NCI-H2081 (cell line): ENCODE measurements at places on chromosomes 2 and 18.
A peak's percentile ranks its signal among the peaks of the same experiment; 100 is the strongest.

DNA sequence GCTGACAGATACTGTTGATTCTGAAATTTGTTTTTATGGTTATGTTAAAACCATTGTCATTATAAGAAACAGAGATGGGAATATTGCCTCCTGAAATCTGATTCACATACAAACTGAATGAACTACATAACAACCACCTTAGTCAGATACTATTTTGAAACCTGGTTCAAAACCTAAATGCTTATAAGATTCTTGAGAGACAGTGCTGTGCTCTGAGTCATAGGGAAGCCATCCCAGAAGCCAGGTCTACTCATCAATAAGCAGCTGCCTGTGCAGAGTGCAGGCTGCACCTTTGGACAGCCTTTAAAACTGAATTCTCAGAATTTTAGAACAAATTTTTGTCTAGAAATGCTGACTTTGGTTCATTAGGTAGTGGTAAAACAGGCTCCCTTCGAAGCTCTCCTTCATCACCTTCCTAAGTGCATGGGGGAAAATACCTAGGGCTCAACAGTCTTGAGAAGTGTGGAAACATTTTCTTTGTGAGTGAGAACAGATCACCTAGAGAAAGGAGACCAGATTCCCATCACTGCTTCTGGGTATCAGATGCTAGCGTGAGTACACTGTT lies at the start of gene SERPINB7:
Gene SERPINB7, plus strand, starts transcription at position 253 of the 565 bp plus-strand sequence. CDS start 6,955 bp downstream, outside the sequence.
- DNase-seq, result no peak

- DNase-seq, result no peak
These were observed 53.4 kb downstream of the LIMS1 start for GRCh38 chr2:108587621-108588020.

GRCh38 chr2:56337342-56337741 lies 153.6 kb downstream of the CCDC85A start:
- DNase-seq, result peak; percentile 66

GRCh38 chr2:140013545-140014203 lies 1233.5 kb upstream of the NXPH2 start:
- no peak for DNase-seq

DNA sequence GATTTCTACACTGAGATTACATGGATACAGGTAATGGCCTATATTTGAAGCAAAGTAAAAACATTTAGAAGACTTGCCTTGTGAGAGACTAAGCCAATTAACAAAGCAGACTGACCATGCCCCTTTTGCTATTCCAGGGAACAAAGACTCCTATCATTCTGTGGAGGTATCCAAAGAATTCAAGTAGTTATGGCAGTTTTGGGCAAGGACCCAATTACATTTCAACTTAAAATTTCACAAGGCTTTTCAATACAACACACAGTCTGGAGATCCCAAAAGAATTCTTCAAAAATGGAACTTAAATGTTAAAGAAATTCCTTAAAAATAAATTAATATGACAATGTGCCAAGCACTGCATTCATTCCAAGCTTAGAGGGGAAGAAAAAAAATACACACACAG lies 109.2 kb upstream of the CHRNA1 start:
- no peak for DNase-seq

- no peak for DNase-seq
These were observed 64.8 kb upstream of the CCDC178 start for GRCh38 chr18:33505297-33505696.

DNA sequence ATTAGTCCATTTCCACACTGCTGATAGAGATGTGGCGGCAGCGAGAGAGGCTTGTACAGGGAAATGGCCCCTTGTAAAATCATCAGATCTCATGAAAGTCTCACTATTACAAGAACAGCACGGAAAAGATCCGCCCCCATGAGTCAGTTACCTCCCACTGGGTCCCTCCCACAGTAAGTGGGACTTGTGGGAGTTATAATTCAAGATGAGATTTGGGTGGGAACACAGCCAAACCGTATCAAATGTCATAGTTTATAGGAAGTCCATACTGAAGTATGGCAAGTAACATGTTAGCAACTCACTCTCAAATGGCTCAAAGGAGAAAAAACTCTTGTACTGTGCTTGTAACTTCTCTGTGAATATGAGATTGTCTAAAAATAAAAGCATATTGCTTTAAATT lies 56.1 kb downstream of the FARP2 start:
- peak; percentile 53 for DNase-seq

- no peak for DNase-seq
These were observed 65.4 kb downstream of the LDAH start for GRCh38 chr2:20757405-20758090.

DNA sequence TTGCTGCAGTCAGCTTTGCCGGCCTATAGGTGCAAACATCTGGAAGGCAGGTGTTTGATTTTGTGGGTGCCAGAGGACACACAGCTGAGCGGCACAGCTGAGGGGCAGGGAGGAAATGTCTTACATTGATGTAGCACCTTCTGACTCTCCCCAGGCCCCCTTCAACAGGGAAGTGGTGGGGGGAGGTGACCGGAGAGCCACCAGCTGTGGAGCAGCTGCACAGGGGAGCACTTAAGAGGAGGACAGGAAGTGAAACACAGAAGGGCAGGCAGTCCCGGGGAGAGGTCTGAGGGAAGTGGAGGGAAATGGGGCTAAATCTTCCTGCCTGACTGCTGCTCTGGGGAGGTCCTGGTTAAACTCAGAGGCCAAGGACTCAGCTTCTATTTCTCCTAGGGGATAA lies 409.1 kb downstream of the TNS1 start:
- DNase-seq, result no peak

GRCh38 chr2:133316557-133316956 lies 251.7 kb downstream of the NCKAP5 start:
- DNase-seq, result no peak

DNA sequence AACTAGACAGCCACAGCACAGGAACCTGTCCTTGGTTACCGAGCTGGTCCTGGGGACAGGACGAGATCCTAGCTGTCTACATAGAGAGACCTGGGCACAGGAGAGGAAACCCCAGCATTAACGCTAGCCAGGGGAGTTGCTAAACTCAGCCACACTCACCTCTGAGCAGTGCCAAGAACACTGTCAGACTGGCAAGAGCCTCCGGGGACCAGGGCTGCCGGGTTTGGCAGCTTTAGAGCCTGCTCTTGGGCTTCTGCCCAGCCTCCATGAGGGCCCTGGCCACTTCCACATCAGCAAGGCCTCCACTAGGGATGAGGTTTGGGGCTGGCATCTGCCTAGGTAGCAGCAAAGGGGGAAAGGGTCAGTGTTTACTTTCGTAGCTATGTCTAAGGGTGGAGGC lies 6.7 kb downstream of the TMBIM1 start:
- DNase-seq, result no peak

GRCh38 chr18:79191956-79192355 lies 122.8 kb downstream of the ATP9B start:
- DNase-seq, result no peak

- DNase-seq, result no peak
These were observed 471.7 kb downstream of the THSD7B start for GRCh38 chr2:137237055-137237454.

DNA sequence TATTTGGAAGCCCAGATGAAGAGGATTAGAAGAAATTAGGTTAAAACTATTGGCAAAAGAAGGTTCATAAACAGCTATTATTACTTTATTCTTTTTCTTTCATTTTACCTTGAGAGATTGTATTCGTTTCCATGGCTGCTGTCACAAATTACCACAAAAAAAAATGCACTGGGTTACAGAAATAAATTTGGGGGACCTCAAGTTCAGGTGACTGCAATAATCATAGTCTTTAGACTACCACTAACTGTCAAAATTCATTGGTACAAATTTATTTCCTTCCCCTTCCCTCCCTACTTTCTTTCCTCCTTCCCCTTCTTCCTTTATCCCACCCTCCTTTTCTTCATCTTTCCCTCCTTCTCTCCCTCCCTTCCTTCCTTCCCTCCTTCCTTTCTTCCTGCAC lies 217.8 kb upstream of the PIK3C3 start:
- DNase-seq, result no peak

DNA sequence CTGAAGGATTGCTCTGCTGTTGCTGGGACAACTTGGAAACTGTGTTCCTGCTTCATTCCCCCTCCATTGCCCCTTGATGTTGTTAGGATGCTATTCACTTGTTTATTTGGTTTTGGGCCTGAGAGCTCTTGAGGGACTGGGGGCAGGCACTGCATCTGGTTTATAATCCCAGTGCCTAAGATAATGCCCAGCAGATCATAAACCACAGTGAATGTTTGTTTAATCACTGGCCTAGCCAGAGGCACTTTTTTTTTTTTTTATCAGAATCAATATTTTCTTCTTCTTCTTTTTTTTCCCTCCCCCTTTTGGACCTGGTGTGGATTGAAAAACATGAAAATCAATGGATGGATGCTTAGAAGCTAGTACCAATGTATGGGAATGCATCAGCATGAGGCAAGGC lies 38.1 kb downstream of the KCNS3 start:
- DNase-seq, result no peak

DNA sequence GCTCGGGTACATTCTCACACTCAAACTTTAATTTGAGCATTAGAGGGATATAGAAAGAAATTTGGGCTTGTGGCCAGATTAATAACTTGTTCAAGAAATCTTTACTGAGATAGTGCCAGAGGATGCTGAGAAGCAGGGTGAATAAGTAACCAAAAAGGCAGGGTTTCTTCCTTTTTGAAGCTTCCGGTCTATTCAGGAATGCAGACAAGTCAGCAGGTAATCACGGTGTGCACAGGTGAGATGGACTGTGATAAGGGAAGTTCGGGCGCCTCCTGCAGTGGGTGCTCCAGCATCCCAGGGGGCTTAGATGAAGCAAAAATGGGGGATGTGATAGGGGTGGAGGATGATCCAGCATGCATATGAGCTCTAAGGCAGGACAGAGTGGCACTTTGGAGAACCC lies 44.9 kb upstream of the CYP1B1 start:
- no peak for DNase-seq

DNA sequence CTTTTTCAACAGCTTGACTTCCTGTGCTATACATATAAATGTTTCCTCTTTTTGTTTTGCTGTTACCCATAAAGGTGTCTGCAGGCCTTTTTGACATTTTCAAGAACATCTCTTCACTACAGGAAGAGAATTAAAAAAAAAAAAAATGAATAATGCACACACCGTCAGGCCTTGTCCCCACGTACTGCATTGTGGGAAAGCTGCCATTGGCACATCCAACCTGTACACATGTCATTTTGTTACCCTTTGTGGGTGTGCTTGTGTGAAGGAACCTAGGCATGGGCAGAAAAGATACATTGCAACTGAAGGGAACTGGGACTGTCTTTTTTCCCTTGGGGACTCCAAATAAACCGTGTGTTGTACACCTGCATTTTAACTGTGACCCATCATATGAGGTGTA lies 16.8 kb upstream of the TMEM37 start:
- no peak for DNase-seq

- DNase-seq, result peak; percentile 40
These were observed 5.8 kb upstream of the MEIS1 start for GRCh38 chr2:66428986-66429612.

GRCh38 chr2:64686283-64686956 lies 32.7 kb upstream of the SERTAD2 start:
- no peak for DNase-seq

DNA sequence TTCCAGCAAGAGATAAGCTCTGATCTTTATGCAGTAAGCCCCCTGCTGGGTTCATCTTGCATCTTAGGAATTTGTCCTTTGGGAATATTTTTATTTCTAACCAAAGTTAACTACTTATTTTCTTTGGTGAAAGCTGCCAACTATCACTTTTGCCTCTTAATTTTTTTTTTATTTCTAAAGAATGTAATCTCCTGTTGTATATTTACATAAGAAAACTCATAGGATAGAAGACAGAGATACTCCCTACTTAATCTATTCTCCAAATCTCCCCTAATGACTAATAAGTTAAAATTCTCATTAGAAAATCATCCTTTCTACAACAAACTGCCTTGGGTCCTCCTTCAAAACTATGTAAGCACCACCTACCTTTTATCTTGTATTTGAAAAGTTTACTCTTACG lies 612.2 kb upstream of the SLC39A10 start:
- no peak for DNase-seq

GRCh38 chr2:3208179-3208578 lies 169.4 kb downstream of the EIPR1 start:
- DNase-seq, result no peak

DNA sequence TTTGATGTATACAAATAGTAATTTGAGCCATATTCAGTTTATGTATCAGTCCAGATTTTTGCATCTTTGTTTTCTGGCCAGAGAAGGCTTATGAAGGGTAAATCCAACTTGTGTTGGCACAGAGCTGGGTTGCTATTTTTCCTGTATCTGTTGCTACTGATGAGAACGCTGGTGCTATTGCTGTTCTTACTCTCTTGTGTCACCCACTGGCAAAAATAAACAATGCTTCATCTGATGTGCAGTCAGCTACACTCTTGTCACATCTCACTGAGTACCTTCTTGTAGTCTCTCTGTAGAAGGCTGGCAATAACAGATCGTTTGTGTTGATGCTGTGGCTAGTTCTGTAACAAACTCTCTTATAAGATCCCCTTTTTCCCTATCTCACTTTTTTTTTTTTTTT lies 323.4 kb downstream of the CDH19 start:
- DNase-seq, result no peak

- DNase-seq, result peak; percentile 4
These were observed 56.5 kb upstream of the ACVR1 start for GRCh38 chr2:157932480-157933159.

- DNase-seq, result peak; percentile 72
These were observed at the start of gene FMNL2 for GRCh38 chr2:152335016-152335725. Gene FMNL2 (plus strand): TSS chr2:152335174.

GRCh38 chr2:218005028-218005427 lies 2.2 kb upstream of the TNS1 start:
- no peak for DNase-seq

DNA sequence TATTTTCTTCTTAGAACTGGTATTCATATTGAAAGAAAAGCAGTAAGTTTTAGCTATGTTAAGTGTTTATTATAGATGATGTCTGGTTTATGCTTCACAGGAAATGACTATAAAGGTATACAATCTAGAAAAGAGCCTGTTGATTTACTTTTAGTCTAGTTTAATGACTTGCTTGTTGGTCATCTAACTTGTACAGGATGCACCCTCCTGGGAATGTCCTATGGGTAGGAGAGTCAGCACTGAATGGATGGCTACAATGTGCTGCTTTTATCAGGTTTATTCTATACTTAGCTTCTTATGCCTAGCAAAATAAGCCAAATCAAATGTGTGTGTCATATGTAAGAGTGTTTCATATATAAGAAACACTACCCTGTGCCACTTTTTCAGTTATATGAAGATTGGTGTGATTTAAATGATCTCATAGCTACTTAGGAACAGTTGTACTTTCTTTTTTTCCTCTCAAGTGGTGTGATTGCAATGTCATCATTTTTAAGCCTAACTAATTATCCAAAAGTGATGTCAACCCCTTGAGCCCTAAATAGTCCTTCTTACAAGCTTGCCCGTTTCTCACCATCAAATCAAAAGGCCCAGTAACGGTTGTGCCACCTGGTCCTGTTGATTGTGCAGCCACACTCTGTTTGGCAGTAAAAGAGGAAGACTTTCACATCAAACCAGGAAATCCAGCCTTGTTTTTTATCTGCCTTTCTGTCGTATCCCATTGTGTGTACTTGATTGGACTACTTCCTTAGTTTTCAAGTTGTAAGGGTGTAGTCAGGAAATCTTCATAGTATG lies 176.0 kb downstream of the DIS3L2 start:
- no peak for DNase-seq

GRCh38 chr2:211877061-211877460 lies 661.5 kb downstream of the ERBB4 start:
- no peak for DNase-seq
